ENCODE measurements at places on chromosomes 16 and 17.
A peak's percentile ranks its signal among the peaks of the same experiment; 100 is the strongest.

DNA sequence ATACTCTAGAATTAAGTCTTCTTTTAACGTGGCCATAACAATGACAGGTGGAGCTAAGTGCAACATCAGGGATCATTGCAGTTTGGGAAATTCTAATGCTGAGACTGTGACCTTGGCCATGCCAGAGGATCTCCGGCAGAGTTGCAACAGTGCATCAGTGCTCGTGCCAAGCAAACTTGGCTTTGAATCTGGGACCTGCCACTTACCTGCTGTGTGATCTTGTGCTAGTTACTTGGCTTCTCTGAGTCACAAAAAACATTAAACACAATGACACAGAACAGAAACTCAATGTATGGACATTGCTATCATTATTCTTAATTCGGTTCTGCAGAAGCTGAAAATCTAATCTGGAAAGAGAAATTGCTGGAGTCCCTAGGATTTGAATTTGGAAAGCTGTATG lies 435.5 kb upstream of the CCL2 start:
- DNase-seq = no peak

- no peak for DNase-seq
Observed at GRCh38 chr16:48524348-48525200, 85.4 kb downstream of the N4BP1 start.

GRCh38 chr17:57890857-57891232 lies 41.0 kb upstream of the MRPS23 start:
- DNase-seq = no peak

- DNase-seq = no peak
Observed at GRCh38 chr16:239948-240277, 5.3 kb downstream of the FAM234A start.

- no peak for DNase-seq
Observed at GRCh38 chr17:62749926-62750325, 58.2 kb downstream of the MARCHF10 start.

GRCh38 chr16:30372725-30373124 lies 1.9 kb upstream of the MYL11 start:
- DNase-seq = no peak

- DNase-seq = peak; percentile 12
Observed at GRCh38 chr17:59897090-59897489, 4.2 kb downstream of the RPS6KB1 start.

DNA sequence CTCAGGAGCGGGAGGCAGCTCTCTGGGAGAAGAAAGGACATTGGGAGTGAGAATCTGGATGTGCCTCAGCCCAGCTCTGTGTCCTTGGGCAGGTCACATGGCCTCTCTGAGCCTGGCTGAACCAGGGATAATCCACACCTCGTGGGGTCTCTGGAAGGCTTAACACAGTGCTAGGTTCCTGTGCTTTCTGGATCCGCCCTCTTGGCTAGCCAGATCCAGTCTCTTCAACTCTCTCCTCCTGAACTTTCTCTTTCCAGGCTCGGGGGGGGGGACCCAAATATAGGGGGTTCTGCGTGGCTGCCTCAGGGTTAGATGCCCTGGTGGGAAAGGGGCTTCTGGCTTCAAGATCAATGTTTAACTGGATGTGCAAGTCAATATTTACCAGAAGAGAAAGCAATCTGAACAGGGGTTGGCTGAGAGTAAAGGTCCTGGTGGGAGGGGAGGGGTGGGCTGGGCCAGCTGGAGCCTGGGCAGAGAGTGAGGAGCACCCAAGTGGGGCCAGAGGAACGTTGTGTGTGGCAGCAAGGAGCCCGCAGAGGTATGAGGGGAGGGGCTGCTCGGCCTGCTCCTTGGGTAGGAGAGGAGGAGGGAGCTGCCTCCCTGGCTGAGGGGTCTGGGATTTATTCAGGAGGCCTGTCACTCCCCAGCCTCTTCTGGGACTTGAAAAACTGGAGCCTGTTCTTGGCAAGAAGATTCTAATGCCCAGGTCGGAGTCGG lies at the start of gene SERPINF2:
TSS of gene SERPINF2 (plus strand) at position 501 of the 717 bp plus-strand sequence. CDS start 2,125 bp downstream, outside the sequence.
- DNase-seq = no peak

DNA sequence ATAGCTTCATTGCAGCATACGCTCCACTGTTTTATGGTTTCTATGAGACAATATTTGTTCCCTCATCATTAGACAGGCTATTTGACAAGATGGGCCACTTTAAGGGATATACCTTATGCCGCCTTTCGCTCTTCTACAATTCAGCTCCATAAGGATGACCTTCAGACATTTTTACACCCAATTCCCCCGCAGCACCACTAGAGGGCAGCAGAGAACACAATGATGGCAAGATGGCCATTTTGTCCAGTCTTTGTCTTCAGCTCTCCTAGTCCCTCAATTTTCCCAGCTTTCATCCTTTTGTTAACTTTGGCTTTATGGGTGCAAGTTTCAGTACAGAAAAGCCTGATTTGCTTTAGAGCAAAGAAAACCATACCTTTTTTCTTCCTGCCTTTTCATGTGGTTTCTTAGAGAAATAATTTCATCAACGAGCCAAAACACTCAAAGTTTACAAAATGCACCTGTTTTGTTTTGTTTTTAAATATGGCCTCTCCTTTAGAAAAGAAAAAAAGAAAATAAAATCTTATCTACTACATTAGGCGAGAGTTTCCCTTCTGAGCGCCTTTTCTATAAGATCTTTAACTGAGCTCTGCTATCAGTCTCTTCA lies 355.3 kb downstream of the TOX3 start:
- DNase-seq = peak; percentile 1

DNA sequence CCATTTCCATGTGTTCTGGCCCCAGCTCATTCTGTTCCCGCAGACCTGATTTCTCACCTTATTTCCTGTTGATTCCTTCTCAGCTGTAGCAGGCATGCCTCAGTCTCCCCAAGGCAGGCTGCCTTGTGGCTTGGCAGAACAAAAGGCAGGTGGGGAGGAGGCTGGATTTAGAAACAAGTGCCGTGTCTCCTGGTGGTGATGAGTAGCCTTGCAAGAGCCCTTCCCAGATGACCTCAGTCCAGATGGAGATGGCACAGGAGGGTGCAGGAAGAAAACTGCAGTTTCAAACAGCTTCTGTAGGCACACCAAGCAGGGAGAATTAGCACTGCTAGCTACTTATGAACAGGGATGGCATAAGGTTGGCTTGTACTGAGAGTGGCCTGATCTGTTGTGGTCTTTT lies 64.6 kb downstream of the ARHGAP44 start:
- no peak for DNase-seq

DNA sequence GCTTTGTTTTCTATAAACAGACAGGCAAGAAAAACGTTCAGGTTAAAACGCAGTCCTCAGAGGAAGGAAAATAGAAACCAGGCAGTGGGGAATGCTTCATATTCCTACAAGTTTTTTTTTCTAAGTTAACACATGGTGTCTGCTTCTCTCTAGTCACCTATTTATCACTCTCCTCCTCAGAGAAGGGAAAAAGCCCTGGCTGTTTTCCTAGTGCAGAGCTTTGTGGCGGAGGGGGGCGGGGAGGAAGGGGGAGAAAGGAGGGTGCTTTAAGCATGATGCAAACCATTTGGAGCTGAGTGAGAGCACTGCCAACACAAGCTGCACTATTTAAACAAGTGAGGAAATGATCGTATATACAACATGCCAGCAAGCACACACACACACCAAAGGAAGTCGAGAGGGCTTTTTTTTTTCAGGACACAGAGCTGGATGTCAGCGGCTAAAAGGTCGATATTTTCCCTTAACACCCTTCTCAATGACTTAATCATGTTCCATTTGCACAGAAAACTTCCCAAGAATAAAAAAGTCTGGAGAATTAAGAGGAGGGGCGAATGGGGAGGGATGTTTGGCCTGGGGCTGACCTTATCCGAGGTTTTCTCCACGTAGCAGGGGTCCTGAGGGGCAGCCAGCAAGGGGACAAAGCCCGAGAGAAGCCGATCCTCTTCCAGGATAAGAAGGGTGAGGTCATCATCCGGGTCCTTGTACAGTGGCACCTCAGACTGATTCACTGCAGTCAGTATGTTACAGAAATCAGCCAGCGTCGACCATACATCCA lies 117.4 kb downstream of the HIC1 start:
- DNase-seq = peak; percentile 97

GRCh38 chr17:31085563-31085962 lies 9.2 kb upstream of the NF1 start:
- DNase-seq = no peak

DNA sequence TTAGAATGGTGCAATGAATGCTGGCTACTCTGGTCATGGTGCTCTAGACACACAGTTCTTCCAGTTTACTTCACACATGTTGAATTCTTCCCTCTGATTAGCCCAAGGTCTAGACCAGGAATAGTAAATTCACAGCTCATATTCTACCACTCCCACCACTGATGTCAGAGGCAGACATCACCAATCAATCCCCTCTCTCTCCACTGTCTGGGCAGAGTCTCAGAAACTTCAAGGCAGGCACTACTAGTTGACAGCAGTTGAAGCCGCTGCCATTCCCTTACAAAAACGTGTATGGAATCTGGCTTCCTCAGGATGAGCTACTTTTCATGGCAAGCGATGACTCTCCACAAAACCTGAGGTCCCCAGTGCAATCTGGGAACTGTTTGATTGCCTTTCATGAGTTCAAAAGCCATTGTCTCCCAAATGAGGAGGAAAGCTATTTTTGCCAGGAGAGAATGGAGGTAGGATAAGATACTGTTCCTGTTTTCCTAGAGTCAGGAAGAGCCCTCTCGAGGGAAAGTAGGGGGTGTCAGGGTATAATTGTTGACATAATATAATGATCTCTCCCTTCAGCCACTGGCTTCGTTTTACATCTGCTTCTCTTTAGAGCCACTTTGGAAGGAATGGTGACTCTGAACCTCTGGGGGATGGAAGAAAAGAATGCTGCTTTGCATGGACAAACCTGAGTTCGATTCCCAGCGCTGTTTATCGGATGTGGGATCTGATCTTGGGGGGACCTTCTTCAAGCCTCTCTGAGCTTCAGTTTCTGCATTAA lies 90.0 kb downstream of the FOXL1 start:
- DNase-seq = peak; percentile 56

DNA sequence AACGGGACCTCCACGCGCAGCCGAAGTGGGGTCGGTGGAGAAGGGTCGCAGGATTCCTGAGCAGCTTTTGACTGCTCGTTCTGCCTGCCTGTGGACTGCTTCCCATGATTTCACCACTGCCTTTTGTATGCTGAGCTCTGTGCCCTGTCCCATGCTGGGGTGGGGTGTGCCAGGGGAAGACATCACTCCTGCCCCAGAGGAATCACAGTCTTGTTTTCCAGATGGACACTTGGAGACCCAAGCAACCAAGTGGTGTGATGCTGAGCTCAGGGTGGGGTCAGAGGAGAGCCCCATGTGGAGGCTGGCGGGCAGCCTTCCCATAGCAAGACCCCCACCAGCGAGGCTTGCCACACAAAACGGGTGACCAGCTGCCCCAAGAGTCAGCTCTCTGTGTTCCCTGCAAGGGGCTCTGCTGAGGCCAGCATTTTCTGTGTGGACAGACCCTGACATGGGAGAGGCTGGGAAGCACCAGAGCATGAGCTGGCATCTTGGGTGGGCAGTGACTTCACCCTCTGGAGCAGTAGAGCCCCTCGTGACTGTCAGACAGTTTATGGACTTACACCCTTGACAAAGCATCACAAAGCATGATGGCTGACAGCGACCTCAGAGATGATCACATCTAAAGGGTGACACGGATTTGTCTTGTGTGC lies 111.9 kb downstream of the GNAO1 start:
- no peak for DNase-seq

GRCh38 chr17:29349409-29349808 lies 40.8 kb upstream of the TAOK1 start:
- no peak for DNase-seq

DNA sequence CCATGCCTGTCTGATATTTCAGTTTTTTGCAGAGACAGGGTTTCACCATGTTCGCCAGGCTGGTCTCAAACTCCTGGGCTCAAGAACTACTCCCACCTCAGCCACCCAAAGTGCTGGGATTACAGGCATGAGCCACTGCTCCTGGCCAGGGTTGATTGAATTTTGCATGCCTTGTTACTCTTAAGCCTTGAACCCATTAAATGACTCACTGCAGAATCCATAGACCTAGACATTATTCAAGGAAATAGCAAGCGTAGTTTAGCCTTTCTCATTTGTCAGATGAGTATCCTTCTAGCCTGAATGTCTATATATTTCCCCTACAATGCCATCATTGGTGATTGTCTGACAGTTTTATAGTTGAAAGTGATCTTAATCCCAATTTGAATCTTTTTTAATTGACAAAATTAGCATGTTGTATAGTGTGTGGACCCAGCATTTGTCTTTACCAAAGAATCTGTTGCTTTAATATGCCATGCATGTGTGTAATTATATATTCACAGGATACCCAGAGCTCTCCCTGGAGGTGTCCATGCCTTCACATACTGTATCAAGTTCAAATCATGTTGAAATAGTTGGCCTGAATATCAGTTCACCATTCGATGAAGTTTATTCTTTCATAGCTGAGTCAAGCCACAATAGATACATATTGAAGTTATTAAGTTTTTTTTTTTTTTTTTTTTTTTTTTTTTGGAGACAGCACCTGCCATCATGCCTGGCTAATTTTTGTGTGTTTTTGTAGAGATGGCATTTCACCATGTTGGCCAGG lies 321.0 kb downstream of the CPPED1 start:
- no peak for DNase-seq

DNA sequence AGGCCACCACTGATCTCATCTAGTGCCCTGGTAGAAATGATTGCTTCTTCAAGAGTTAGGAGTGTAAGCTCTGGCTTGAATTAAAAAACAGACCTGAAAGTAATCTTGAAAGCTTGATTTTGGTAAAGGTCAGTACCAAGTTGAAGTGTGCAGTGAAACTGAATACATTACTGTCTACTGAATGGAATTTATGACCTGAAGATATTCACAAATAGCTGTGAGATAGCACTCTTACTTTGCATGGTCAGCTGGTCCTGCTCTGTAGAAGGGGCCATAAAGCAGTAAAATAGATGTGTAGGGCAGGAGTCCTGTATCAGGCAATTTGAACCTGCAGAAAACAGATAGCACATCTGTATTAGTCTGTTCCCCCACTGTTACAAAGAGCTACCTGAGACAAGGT lies 78.6 kb downstream of the MYH13 start:
- DNase-seq = no peak

DNA sequence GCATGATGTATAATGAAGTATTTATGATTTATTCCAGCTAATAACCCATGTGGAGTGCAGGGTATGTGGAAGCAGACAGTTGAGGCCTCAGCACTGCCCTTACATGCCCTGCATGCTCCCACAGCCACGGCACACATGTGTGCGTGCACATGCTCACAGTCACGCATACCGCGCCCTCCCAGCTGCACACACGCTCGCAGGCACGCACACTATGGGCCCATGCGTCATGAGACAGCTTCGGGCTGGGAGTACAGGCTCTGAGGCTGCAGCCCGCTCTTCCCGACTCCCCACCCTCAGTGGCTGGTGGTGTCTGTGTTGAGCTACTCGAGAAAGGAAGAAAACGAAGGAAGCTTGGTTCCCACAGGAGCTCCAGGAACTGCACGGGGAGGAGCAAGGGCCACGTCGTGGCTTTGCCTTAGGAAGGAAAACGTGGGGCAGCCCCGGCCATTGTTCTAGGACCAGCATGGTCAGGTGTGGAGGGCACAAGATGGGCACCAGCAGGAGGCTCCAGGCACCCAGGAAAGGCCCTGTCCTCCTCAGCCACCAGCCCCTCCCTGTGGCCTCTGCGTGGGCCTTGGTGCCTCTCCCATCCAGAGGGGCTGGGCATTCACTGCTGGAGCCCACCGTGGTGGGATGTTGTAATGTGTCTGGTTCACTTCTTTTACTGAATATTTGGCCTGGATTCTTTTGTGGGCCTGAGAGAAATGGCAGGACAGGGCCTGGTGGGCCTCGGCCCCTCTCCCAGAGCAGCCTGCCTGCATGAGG lies 27.5 kb upstream of the CDH15 start:
- DNase-seq = no peak
